Epithelial cell of esophagus (primary cell): ENCODE measurements at places on chromosomes 11 and 22.

DNA sequence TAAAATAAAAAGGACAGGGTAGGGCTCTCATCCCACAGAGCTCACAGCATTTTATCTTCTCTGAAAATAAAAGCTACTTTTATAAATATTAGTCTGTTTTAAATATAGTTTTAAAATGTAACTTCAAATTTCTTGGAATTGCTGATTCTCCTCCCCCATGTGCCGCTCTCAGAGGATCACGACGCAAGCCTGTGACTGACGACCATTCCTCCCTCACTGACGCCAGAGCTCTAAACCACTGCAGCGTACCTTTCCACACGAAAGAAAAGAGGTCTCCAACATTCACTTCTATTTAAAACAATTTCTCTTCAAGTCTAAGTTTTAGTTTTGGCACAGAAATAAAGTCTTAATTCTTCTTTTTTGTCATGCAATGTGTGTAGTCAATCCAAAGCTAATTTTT lies 9.3 kb downstream of the TOLLIP start:
- DNase-seq: no peak

DNA sequence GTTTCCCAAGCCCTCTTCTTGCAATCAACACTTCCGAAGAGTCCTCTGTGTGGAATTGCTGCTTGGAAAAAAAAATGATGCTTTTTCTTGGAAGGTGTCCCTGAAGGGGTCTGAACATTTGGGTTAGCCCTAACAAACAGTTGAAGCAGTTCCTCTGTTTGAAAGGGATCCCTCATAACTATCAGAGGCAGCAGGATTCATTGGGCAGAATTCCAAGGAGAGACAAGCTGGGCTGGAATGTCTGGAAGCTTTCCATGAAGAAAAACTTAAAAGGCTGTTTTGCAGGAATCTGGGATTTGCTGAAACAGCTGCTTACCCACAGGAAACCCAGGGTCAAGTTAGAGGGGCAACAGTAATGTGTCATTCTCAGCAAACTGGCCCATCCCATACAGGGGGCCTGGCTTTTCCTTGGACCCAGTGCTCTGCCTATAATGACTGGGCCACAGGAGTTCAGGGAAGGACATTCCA lies 3.1 kb downstream of the CSNK2A3 start:
- peak; percentile 36 for DNase-seq

GRCh38 chr11:67045314-67045713 lies 11.3 kb upstream of the RHOD start:
- peak; percentile 94 for DNase-seq

DNA sequence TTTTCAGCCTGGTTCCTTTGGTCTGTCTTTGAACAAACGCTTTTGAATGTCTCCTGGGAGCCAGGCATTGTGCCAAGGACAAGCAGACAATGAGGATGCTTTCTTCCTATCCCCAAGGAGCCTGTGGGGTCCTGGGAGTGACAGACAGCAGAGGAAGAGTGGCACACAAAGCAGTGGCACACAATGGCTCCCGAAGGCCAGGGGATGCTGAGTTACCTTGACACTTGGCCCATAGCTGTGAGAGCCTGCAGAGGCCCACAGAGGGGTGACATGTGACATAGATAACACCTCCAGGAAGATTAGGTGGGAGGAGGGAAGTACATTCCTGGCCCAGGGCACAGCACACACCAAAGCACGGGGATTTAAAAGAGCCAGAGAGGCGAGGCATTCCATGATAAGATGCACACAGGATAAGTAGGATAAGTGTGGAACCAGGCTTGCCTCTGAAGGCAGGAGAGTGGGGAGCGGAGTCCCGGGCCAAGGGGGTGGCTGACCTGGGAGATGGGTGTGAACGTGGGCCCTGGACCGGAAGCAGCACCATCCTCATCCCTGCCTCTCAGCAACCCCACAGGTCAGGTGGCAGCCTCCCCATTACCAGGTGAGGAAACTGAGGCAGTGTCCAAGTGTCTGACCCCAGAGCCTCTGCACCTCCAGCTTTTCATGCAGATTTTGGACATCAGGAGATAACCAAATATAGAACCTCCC lies 6.3 kb downstream of the UPB1 start:
- DNase-seq: no peak

DNA sequence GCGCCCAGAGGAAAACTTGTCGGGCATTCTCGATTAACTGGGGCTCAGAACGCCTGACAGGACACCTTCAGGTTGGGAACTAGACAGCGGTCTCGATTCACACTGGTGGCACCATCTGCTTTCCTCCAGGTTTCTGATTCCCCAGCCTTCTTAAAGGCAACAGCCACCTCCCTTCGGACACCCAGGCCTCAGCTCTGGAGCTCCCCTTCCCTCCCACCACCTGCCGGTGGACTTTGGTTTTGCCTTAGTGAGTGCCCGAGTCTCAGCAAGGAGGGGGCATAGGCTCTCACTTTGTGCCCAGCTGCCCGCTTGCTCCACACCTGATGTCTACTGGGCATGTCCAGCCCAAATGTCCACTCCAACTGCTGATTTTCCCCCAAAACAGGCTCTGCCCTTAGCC lies 110.4 kb upstream of the PARVA start:
- DNase-seq: no peak
